ENCODE measurements at places on chromosomes 13 and 19.

DNA sequence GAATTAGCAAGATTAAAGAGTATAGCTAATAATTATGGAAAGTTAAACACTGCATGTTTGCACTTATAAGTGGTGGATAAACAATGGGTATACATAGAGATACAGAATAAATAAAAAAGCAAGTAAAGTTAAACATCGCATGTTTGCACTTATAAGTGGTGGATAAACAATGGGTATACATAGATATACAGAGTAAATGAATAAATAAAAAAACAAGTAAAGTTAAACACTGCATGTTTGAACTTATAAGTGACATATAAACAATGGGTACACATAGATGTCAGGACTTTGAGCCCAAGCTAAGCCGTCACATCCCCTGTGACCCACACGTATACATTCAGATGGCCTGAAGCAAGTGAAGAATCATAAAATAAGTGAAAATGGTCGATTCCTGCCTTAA, 1533.3 kb upstream of the SPRY2 start:
- no peak for DNase-seq

GRCh38 chr13:79171141-79172061, 234.7 kb downstream of the RBM26 start:
- DNase-seq, result no peak

- DNase-seq, result no peak
These were observed 275.1 kb downstream of the DCLK1 start for GRCh38 chr13:35856084-35856483.

GRCh38 chr13:110303644-110304043, 3.3 kb downstream of the COL4A1 start:
- DNase-seq, result no peak

DNA sequence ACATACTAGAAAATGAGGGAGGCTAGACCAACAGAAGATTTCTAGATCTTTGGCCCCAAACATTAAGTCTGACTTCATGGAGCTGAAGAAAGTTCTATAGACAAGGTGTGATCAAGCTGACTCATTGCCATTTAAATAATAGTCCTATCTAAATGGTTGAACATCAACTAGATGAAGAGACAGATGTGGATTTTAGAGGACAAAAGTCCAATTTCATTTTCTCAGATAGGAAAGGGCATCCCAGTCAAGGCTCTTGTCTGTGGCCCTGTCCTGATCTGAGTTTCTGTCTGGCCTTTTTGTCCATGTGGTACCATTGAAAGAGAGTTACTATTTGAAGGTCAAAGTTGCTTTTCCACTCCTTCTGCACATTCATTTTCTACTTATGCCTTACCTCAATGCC, 74.6 kb downstream of the MBNL2 start:
- DNase-seq, result no peak

- DNase-seq, result no peak
These were observed 153.7 kb upstream of the VSTM2B start for GRCh38 chr19:29372091-29372415.

DNA sequence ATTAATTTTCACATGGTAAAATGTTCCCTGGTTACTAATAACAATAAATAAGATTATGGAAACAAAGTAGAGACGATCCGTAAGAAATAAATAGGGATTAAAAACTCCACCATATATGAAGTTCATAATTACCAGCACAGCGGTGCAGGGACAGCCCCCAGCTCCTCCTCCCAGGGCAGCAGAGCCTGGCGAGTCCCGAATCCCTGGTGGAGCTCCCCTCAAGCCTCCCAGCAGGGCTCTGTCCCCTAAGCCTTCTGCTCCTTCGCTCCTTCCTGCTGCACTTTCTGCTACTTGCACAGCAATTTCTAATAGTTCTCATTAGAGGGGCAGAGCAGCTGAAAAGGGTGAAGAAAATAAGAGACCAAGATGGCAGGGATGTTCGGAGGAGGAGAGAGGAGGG, 43.6 kb downstream of the RASA3 start:
- no peak for DNase-seq

DNA sequence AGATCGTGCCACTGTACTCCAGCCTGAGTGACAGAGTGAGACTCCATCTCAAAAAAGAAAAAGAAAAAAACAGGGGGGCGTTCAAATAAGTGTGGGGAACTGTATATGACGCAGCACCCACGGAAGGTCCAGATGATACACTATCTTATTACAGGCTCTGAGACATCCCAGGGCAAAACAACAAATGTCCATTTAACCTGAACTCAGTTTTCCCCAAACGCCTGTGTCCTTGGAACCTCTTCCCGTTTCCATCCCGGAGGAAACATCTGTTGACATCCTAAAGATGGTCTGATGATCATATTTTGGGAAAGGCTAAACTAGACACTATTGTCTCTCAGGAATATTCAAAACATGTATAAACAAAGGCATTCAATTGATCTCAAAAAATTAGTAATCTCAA, 72.4 kb downstream of the COL4A1 start:
- DNase-seq, result no peak

- DNase-seq, result no peak
These were observed 18.0 kb downstream of the ZAR1L start for GRCh38 chr13:32297206-32297605.

GRCh38 chr19:42412227-42412626, 15.0 kb downstream of the LIPE start:
- DNase-seq, result no peak

DNA sequence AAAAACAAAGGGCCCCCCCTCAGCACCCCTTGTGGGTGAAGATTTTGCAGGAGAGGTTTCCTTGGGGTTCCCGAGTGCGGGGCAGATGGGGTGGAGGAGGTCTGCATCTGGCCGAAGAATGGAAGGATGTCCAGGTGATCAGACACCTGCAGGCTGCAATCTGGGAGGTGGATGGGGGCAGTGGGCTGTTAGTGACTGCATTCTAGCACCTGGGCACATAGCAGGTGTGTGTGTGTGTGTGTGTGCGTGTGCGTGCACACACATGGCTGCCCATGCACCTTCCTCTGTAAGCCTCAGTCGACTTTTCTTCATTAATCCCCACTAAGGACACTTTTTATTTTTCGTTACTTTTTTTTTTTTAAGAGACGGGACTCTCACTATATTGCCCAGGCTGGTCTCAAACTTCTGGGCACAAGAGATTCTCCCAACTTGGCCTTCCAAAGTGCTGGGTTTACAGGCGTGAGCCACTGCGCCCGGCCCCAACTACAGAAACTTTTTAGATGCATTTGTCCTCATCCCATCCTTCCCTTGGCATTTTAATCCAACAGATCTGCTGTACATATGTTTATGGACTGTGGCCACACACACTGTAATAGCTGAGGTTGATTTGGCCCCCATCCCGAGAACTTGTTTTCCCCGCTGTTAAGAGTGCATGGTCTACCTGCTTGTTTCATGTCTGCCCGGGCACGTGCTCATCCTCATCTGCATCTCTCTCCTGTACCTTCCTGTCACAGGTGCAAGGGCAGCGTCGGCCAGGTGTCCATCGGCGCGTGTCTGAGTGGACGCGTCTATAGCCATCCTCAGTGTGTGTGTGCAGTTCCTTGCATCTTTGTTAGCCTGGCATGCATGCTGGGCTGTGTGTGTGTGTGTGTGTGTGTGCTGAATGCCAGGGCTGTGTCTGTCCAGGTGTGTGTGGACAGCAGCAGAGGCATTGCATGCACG, 731 bp downstream of the MAG start:
- no peak for DNase-seq

- no peak for DNase-seq
These were observed 40.8 kb upstream of the GPR183 start for GRCh38 chr13:99347911-99348451.

- DNase-seq, result peak; percentile 68
These were observed 1.3 kb downstream of the RFX2 start for GRCh38 chr19:6108721-6109633.

DNA sequence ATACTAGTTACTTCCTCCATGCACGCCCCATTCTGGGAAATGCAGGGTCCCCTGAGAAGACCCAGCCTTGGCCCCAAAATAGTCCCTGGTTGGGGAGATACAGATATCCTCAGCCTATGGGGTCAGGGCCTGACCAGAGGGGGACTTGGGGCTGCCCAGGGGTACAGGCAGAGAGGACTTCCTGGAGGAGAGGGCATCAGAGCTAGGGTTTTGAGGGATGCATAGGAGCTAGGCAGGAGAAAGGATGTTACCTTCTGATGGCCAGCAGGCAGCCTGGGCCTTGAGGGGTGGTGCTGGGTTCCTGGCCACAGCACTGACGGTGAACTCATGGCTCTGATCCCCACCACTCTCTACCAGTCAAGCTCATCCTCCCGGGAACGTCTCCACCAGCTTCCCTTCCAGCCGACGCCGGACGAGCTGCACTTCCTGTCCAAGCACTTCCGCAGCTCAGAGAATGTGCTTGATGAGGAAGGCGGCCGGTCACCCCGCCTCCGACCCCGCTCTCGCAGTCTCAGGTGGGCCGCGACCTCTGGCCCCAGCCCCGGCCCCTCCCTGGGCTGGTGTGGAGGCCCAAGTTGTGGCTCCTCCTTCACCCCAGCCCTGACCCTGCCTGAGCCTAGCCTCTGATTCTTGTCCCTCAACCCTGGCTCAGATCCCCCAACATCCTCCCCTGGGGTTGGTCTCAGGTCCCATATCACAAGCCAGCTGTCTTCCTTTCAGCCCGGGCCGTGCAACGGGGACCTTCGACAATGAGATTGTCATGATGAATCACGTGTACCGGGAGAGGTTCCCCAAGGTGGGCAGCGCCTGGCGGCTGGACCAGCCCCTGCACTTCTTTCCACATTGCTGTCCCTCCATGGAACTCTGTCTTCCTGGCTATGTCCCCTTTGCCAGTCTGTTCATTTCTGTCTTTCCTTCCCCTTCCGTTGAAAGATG, 25.6 kb downstream of the MAST3 start:
- no peak for DNase-seq

GRCh38 chr19:34960940-34961679, 2.9 kb downstream of the ZNF792 start:
- DNase-seq, result no peak

DNA sequence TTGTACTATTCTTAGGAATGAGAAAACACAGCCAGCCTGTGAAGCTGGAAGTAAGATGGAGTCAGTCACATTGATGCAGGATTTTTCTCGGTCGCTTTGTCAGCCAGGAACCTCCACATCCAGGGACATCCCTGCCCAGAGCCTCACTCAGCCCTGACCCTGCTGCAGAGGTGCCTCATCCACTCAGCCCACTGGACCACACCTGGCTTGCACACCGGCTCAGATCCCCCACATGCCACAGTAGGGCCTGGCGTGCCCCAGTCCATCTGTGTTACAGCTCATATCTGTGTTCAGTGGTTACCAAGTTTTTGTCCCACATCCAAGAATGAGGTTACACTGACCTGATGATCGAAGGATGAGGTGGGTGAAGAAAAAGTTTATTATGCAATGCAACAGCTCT, 1315.4 kb downstream of the SLITRK1 start:
- no peak for DNase-seq

DNA sequence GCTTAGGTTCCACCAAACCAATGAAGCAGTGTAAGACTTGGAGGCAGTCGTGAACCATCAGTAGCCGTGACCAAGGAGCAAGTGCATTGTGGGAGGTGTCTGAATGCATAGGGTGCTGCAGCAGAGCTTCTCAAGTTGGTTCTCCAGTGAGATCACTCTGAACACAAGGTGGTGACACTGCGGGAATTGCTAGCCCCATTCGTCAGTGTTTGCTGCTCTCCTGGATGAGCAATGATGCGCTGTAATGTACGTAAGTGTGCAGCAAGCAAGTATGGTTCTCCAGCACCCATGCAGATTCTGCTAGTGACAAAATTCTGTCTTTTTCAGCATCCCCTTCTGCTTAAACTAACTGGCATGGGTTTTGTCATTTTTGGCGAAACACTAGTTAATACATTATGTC, 97.6 kb upstream of the HTR2A start:
- no peak for DNase-seq

DNA sequence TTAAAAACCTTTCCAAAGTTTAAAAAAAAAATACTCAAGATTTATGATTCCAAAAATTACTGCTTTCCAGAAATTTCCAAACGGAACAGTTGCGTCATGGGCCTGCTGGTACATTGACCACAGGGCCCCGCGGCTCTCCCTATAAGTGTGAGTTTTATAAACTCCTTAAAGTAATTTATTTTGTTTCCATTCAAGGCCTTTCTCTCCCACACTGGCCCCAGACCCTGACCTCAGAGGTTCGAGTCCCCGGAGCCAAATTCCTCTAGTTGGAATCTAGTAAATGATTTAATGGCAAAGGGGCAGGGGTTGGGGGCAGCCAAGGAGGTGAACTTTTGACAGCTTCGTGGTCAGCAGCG, 97.5 kb downstream of the INSR start:
- DNase-seq, result no peak

GRCh38 chr13:102394158-102395053, 7.4 kb downstream of the FGF14 start:
- peak; percentile 87 for DNase-seq

DNA sequence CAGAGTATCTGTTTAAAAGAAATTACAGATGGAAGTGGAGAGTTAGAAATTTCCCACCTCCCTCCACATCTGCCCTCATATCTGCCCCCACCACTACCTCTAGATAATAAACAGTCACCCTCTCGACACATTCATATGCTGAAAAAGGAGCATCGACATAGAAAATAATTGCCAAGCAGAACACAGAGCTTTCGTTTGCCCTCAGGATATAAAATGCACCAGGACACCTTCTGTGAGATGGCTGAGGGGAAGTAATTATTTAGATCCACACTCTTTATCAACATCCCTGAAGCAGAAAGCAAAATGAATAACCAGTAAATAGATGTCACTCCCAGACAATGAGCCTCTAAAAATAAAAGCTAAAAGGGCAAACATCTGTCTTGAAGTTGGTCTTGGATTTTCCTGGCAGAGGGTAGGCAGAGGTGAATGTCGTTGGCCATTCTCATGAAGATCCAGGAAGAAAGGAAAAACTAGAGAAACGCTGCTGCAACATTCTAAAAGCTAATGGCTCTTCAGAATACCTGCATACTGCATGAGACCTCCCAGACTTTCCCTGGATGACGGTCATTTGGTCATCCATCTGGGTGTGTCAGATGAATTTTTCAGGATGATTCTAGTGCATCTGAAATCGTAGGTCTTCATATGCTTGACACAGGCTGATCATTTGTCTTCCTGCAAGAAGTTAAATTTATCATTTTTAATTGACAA, 527.5 kb downstream of the RFC3 start:
- DNase-seq, result no peak

DNA sequence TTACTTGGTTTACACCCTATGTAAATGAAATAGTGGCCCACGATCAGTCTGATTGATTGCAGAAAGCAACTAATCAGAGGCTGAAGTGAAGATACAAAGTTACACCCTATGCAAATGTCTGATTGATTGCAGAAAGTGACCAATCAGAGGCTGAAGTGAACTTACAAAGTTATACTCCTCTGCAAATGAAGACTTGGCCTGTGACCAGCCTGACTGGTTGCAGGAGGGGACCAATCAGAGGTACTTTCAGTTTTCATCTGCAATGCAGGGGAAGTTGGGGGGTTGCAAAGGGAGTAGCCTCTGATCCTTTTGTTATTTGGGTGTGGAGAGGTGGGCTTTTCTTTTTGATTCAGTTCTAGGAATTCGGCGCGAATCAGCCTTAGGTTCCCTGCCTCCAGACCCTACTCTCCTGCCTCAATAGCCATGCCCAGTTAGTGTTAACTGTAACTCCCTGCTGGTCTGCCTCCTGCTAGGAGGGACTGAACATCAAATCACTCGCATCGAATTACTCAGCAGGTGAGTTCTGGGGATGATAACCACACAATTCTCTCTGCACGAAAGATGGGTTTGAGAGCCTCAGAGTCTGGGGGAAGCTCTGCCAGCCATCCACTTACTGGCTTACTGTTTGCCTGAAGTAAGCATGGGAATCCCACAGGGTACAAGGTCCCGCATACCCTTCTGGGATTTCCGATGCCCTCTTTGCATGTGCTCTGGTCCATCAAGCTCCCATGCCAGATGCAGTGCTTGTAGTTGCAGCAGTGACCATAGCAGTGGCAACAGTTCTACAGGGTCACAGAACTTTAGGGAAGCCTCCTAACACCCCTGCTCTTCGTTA, 7.5 kb downstream of the ARL11 start:
- peak; percentile 48 for DNase-seq

GRCh38 chr19:4066176-4066606, 508 bp downstream of the ZBTB7A start:
- DNase-seq, result no peak

Measured in astrocyte of the spinal cord (primary cell).